ENCODE measurements at places on chromosomes 12 and 14. TPM values are rescaled to one million over a fixed set of nuclear protein-coding genes. Genes with fewer than 3 reads are reported as not detected.

GRCh38 chr12:96044943-96045290 is 9.5 kb upstream of the LTA4H start:
- no peak for DNase-seq

- DNase-seq, result no peak
Observed at GRCh38 chr12:1796515-1797010, 23.8 kb upstream of the LRTM2 start.

DNA sequence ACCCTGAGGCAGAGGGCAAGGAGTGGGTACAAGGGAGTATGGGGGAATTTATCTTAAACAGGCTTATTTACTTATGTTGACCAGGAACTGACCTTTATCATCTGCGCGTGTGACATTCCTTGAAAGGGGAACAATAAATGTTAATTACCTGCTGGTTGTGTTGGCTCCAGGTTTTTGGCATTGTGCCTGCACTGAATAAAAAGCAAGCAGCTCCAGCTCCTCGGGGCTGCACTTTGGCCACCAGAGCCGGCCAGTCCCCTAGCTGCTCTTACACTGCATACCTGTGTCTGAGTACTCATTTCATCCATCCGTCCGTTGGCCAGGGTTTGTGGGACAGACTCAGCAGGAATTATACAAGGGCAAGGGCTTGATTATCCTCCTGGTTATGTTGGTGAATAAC is 68.8 kb upstream of the GTF2A1 start:
- no peak for DNase-seq

Gene PMCH
- total RNA-seq, result not detected

Gene C12orf54
- not detected for total RNA-seq

Measured in endodermal cell (in vitro differentiated cells).